Activated CD8-positive, alpha-beta memory T cell treated with anti-CD3 and anti-CD28 coated beads for 1 hour (primary cell): ENCODE measurements at places on chromosomes 3 and 15.

DNA sequence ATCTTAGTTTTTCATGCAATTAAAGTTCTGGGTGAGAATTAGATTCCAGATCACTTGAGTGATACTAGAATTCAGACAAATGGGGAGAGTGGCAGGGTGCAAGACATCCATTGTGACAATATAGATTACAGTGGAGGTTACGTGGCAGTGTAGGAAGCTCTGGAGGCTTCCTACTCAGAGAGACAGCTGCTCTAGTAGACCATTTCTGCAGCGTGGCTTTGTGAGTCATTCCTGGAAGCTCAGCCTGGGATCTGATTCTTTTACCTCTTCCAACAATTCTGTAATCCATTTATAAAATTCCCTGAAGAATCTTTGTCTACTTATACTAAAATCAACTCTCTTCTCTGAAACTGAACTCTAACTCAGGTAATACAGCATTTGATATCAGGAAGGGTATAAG is 90.4 kb upstream of the ASB14 start:
- DNase-seq = no peak

- no peak for DNase-seq
Measured at GRCh38 chr15:63800739-63801138, 33.0 kb downstream of the HERC1 start.

DNA sequence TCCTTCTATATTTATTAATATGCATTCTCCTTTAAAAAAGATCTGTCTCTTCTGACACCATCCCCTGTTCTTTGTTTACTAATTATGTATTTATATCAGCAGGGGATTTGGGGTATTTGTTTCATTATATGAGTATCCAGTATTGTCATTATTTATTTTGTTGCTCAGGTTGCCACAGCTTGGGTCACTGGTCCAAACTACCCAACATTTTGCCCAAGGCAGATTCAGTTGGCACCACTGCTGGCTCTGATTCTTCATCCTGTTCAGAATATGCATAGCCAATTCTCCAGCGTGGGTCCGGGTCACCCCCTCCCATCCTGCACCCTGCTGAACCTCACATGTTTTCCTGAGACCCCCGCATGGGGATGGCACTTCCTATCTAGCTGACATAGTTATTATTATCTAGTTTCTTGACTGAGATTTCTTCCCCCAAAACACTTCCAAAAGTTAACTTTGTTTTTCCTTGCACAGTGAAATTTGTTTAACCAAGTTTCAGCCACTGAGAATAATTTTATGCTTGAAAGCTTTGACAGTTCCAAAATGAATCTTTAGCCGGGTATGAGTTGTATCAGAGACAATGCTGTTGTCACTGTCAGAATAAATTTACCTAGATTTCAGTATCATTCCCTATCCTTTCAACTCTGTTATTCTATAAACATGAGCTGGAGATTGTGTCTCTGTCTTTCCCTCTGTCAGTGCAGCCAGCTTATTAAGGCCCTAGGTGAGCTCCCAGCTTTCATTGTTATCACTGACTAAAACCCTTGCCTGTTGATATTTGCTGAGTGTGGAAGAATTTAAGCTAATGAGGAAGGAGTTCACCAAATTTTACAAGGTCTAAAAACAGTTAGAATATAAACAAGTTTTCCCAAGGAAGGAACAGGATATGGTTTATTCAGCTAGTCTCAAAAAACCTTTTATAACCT is 70.3 kb downstream of the TGFBR2 start:
- DNase-seq = no peak

DNA sequence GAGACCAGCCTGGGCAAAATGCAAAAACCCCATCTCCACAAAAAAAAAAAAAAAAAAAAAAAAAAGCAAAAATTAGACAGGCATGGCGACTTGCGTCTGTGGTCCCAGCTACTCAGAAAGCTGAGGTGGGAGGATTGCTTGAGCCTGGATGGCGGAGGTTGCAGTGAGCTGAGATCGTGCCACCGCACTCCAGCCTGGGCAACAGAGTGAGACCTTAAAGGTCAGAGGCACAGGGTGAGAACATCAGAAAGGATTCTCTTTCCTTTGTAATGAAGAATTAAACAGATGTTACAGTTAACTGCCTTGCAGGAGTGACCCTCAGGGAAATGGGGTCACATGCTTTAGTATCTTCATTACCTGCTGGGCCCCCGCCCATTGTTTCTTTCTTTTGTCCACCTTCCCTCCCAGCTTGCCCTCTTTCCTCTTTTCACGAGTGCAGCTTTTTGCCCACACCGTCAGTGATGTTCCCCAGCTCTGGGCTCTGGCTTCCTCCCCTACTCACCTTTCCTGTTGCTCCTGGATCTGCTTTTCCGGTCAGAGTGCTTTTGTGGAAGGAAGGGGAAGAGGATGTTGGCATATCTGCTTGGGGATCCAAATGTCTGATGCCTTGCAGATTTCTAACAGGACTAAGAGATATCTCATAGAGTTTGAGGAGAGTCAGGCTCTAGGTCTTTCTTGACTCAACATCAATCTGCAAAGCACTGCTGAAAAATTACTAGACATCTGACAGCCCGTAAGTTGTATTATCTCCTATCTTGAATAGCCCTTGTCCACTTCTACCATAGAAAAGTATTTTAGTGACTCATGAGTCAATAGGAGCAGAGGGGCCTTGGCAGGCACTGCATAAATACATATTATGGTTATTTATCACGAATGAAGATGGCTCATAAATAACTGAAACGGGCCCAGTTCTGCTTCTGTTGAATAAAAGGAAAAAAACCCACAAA is 35.6 kb upstream of the NDUFB4 start:
- DNase-seq = no peak

DNA sequence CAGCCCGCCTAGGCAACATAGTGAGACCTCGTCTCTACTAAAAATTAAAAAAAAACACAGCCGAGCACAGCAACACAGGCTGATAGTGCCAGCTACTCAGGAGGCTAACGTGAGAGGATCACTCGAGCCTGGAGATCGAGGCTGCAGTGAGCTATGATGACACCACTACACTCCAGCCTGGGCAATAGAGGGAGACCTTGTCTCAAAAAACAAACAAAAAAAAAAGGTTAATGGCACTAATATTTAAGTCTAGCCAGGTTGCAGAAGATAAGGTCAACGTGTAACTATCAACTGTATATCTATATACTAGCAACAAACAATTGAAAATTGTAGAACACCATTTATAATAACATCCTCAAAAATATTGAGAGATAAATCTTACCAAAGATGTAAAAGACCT is 75.1 kb downstream of the MYO9A start:
- no peak for DNase-seq

DNA sequence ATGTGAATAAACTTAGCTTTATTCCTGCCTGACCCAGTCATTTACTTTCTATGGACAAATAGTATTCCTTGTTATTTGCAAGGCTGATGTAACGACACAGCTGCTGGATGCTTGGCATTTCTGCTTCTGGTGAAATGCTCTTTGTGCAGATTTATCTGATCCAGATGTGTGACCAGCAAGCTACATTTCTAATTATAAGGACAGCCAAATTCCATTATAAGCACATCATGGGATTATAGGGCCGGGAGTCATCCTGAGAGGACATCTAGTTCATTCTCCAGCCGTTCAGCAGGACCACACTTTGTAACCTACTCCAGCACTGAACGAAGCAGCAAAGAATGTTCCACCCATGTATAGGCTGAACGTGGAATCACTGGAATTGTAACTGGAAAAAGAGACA is 42.9 kb downstream of the FNDC3B start:
- DNase-seq = no peak

DNA sequence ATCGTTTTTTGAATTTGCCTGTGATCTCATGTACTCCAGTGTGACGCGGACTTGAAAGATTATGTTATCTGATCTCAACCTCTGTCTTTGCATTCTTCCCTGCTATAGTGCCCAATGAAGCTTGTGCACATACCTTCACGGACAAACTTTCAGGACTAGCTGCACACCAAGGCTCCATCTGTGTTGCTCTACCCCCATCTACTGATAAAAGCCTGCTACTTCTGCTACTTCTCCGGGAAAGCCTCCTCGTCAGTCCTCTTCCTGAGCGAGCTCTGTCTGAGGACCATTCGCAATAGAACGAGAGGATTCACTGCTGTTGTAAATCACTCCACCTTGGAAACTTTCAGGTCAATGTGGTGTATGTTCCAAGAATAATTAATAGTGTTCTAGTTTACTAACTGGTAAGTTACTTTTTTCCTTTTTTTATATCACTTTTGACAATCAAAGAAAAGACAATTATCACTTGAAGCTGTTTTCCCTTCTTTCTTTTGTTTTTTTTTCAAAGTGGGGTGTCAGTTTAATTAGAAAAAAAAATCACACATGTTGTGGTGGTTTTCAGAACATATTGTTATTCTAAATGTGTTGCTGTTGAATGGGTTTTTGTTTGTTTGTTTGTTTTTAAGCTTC is 217.6 kb downstream of the ARRDC4 start:
- DNase-seq = no peak

- DNase-seq = no peak
Measured at GRCh38 chr3:193574488-193575070, 18.4 kb upstream of the OPA1 start.

GRCh38 chr3:157574531-157574930 is 71.3 kb upstream of the VEPH1 start:
- no peak for DNase-seq

GRCh38 chr3:75272691-75273090 is 391.4 kb upstream of the FRG2C start:
- no peak for DNase-seq

- no peak for DNase-seq
Measured at GRCh38 chr3:185502987-185503386, 4.2 kb upstream of the TMEM41A start.

GRCh38 chr3:114846779-114847178 is 300.3 kb downstream of the ZBTB20 start:
- no peak for DNase-seq

- DNase-seq = no peak
Measured at GRCh38 chr15:31752065-31752762, 278.1 kb upstream of the CHRNA7 start.

DNA sequence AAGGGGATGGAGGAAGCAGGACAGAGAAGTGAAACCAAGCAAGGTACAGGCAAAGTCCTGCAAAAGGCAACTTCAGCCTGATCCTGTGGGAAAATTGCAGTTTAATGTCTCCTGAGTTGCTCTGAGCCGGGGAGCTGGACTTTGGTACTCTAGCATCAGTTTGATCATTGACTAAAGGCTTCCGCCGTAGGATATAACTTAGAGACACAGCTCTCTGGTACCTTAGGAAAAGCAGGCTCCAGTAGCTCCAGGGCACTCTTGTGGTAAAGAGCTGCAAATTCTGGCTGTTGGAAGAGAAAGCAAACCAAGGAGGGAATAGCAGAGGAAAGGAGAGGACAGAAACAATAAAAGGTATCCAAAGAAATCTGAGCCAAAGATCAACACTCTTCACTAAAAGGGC is 521.1 kb downstream of the PLOD2 start:
- no peak for DNase-seq

GRCh38 chr15:41568350-41569017 is 9.5 kb downstream of the TYRO3 start:
- no peak for DNase-seq

DNA sequence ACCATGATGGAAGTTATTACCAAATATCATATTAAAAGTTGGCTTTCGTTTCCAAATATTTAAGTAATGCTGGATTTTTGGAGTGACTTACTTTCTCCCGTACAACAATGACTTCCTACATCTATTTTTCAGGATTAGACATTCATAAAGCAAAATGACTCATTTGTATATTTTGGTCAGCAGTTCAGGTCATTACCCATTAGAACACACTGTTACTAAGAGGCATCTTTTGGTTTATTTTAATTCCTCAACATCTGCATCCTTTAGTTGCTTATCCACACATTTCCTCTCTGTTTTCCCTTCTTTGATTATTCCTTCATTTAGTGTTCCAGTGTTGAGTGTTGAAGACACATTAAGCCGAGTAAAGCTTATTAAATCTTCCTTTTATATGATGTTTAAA is 348.2 kb downstream of the NAALADL2 start:
- no peak for DNase-seq

GRCh38 chr15:50735156-50735555 is 30.4 kb downstream of the SPPL2A start:
- no peak for DNase-seq

DNA sequence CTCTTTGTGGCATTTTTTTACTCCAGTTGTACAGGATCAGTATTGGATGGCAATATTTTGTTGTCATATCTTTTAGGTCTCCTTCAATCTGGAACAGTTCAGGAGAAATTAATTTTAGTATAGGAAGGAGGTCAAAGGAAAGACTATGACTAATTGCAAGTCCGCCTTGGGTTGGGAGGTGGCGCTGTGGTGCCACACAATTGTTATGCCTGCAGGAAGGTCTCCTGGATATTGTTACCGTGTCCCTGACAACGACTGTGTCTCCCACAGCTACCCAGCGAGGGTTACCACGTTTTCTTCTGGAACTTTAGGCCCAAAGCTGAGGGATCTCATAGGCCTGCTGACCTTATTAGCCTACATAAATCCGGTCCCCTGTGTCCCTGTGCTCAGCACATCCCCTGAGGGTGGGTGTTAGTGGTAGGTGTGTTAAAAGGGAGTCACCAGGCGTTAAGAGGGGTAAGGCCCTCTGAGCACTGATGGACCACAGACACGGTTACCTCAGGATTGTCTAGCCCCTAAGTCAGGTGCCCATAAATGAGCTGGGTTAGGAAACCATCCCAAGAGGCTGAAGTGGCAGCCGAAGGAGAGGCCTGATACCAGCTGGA is 31.5 kb downstream of the KCNAB1 start:
- no peak for DNase-seq

- DNase-seq = no peak
Measured at GRCh38 chr3:75248974-75249373, 415.2 kb upstream of the FRG2C start.

DNA sequence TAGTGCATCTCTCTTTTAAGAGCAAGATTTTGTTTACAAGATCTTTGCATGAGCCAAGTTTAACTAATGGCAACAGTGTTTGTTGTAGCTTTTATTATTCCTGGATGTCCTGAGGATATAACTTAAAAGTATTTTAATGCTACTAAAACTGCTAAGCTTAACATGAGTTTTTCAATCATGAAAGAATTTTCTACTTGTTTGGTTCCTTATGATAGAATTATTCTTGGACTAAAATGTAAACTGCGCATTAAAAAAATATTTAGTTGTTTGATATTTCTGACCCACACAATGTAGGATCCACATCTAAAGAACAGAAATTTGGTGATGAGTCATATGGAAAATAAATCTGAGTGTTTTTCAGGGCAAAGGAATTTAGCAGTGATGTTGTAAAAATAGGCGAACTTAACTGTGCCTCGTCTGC is 70.8 kb downstream of the RAP2B start:
- no peak for DNase-seq

- no peak for DNase-seq
Measured at GRCh38 chr15:75620058-75620820, 5.3 kb downstream of the SNUPN start.
